ENCODE measurements at places on chromosomes 2 and 18.

GRCh38 chr2:9201185-9201891 is 5.3 kb upstream of the ASAP2 start:
- DNase-seq = no peak

DNA sequence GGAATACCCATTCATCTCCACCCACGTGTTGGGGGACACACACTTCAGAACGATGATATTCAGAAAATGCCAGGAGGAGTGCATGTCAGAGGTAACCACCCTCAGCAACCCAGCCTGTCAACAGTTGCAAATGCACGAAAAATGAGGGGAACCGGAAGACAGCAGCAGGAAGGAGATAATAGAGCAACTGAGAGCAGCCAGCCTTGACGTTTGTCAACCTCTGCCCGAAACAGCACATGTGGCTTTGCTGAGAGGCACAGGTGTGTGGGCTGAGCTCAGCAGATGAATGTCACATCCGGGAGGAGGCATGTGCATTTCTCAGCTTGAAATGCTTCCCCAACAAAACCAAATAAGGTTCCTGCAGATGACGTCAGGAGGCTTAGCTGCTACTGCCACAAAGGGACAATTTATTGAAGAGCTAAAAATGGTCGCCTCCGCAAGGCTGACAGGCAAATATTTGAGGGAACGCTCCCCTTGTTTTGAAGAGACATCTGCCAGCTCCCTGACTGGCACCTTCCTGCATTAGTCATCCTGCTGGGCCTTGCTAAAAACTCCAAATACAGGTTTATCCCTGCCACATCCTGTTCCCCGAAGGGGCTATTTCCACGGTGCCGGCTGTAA is 419.0 kb downstream of the NBAS start:
- no peak for DNase-seq

- DNase-seq = no peak
These were observed 383.7 kb upstream of the SLC14A2 start for GRCh38 chr18:45231617-45232016.

DNA sequence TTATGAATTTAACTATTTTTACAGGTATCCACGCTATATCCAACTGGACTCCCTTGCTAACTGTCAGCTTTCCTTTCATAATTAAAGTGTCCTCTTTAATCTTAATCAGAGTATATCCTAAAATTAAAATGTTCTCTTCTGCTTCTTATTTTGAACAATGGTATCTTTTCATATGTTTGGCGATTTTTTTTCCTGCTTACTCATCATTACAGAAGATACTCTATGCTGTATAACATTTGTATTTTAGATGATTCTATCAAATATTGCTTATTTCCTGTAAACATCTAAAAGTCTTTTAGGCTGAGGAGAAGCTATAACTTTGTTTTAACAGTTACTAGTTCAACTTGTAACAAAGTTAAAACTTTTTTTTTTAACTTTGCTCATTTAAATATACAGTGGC is 17.4 kb downstream of the SCN2A start:
- no peak for DNase-seq

GRCh38 chr2:114651933-114652332 is 209.5 kb downstream of the DPP10 start:
- no peak for DNase-seq

- no peak for DNase-seq
These were observed 90.5 kb upstream of the FN1 start for GRCh38 chr2:215526341-215526740.

DNA sequence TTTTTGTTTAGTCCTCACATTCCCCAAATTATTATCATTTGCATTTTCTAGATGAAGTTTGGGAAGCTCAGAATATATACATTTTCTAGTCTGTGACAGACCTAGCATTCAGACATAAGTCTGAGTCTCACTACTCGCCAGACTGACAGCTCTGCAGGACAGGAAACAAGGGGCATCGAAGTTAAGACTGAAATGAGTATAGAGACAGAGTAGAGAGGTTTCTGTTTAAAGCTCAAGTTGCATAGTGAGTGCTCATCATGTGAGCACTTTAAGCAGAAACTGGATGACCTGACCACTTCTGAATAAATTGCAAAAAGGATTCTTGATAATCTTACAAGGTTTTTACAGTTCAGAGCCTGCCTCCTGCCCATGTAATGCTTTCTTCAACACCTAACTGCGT is 1.1 kb downstream of the HADHB start:
- DNase-seq = no peak

GRCh38 chr2:131105950-131106801 is 1.0 kb downstream of the PLEKHB2 start:
- DNase-seq = no peak

GRCh38 chr2:219254590-219255201 is 978 bp upstream of the TUBA4A start:
- no peak for DNase-seq

DNA sequence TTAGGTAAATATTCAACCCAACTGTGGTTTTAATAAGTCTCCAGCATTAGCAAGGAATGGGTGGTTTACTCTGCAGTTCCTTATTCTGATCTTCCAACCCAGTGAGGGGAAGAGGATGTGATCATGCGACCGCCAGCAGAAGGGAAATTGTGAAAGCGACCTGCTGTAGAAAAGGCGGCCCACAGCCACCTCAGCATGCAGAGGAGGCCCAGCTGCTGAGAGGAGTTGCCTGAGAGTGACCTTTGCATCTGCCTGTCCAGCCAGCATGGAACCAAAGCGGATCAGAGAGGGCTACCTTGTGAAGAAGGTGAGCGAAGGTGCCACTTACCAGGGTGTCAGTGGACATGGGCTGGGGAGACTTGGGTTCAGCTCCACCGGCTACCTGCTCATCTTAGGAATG is at the start of gene PLEK:
TSS of gene PLEK (plus strand) at position 196 of the 400 bp plus-strand sequence. CDS start at position 266, 70 bp downstream.
- DNase-seq = no peak

DNA sequence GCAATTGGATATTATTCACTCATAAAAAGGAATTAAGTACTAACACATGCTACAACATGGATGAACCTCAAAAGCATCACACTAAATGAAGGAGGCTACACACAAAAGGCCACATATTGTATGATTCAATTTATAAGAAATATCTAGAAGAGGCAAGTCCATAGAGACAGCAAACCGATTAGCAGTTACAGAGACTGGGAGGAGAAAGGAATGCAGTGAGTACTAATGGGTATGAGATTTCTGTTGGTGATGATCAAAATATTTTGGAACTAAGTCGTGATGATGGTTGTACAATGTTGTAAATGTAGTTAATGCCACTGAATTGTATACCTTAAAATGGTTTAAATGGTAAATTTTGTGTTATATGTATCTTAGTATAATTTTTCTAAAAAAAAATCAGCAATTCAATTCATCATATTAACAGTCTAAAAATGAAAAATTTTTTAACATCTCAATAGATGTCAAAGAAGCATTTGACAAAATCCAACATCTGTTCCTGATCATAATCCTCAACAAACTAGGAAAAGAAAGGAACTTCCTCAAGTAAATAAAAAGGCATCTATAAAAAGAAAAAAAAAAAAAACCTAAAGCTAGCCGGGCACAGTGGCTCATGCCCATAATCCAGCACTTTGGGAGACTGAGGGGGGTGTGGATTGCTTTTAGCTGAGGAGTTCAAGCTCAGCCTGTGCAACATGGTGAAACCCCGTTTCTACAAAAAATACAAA is 98.1 kb downstream of the TGIF1 start:
- no peak for DNase-seq

DNA sequence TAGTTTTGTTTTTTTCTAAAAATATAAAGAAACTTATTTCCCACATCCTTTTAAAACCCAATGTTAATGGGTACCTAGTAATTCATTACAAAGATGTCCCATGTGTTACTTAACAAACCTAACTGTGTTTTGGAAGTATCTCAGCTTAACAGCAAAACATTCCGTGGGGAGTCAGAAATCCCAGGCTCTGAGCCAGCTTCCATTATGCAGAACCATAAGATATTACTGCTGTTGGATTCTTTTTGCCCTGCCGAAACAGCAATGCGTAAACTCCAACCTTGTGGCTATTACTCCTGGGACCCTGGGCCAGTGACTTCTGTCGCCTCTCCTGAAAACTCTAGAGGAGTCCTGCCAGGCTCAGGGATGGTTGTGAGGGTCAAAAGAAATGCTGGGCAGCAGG is 174.1 kb downstream of the UXS1 start:
- DNase-seq = peak; percentile 44

DNA sequence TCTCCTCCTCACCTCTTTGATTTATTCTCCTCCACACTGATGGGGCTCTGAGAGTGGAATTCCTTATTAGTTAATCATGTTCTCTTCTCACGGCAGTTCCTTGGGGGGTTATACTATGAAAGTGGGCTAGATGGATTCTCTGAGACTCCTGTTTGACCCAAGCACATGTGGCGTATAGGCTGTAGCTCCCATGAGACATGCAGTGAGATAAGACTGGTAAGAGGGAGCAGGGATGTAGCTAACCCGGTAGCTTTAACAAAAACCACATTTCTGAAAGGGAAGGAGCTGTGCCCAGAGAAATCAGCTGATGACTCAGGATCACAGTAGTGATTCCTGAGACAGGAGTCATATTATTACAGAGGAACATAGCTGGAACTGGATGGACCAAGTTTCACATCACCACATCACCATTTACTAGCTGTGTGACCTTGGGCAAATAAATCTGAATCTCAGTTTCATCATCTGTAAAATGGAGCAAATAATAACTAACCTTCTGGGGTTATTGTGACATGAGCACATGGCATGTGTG is 82.9 kb downstream of the CRIM1 start:
- no peak for DNase-seq

DNA sequence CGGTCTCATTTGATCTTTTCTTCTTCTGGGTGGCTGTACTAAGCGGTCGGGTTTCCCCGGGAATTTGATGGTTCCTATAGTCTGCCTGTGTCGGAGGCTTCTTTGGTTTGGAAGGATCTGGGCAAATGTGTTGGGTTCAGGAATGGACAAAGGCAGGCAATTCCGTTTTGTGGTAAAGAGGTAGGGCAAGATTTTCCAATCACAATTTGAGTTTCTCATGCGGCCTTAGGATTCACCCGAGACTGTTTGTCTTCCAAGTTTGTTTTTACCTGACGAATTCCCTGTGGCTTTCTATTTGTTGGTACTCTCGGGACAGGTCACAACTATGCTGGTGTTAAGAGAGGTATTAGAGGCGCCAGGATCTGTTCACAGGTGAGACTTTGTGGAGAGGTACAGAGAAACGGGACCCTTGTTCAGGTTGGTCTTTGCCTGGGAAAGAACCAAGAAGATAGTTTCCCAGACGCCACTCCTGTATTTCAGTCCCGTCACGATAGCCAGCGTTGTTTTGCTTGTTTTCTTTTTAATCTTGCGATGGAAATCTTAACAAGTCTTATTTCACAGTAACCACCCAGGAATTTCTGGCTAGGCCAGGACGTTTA is 3.0 kb downstream of the SP5 start:
- no peak for DNase-seq

DNA sequence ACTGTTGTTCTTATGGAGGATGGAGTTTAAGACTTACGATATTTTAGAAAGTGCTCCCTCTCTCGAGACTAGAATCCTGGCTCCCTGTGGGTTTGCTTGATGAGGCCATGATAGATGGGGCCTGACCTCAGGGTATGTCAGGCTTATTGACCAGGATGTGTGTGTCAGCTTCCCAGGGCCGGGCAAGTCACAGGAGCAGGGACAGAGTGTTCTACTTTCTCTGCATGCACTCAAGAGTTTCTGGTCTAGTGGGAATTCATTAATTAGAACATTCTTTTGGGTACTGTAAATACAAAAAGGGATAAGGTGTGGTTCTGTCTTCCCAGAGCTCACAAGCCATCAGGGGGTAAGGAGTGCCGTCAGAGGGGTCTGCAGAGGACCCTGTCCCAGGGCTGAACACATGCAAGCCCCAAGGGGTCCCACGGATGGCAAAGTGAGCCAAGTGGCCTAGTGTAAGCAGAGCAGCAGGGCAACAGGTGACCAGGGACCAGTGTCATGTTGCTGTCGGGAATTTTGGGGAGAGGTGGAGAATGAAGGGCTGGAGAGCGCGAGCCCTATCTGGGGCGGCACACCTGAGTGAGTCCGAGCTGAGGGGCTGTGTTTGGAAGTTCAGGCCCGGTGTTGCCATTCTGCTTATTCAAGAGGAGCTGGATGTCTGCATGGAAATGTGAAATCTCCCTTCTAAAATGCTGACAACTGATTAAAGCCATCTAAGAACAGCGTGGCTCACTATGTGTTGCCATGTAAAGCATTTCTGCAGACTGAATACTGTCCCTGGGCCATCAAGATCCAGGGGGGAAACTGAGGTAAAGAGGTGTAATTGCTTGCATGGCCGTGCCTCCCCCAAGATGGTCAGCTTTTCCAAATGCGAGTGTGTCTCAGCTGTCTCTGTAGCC is 91.4 kb downstream of the TGFA start:
- no peak for DNase-seq

DNA sequence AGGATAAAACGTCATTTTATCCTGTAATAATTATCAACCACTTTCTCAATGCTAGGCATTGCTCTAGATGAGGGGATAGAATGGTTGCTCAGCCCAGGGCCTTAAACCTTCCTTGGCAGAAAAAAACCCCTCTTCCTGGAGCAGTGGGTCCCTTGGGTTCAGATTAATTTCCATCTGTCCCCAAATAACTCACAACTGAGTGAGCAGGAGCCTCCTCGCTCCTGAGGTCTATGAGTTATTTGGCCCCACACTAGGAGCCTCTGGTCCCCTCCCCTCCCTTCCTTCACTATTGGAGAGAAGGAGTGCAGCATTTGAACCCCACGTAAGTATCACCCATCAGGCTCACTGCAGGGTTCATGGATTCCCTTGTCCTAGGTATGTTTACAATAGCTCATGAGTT is 157.5 kb upstream of the FHL2 start:
- no peak for DNase-seq

DNA sequence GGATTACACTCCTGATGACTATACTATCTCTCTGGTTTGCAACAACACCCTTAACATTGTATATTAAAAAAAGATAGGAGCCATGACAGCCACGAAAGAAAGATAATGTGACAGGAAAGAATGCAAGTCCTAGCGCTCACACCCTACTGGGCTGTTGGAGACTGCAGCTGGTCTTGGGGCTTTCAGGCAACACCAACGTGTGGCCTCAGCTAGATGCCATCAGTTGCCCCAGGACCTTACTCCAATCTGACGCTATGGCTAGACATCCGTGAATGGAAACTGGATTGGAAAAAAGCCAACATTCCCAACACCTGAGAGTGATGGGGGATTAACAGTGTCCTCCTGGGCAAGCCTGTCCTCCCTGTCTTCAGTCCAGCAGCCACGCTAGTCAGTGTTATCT is 357.4 kb upstream of the GULP1 start:
- no peak for DNase-seq

- DNase-seq = peak; percentile 9
These were observed 61.3 kb downstream of the ATL2 start for GRCh38 chr2:38315707-38316333.

GRCh38 chr2:101580528-101580927 is 105.6 kb upstream of the RFX8 start:
- DNase-seq = no peak

GRCh38 chr2:240795454-240795853 is 24.6 kb downstream of the KIF1A start:
- DNase-seq = no peak

GRCh38 chr2:108449410-108450130 is 564 bp downstream of the GCC2 start:
- no peak for DNase-seq

DNA sequence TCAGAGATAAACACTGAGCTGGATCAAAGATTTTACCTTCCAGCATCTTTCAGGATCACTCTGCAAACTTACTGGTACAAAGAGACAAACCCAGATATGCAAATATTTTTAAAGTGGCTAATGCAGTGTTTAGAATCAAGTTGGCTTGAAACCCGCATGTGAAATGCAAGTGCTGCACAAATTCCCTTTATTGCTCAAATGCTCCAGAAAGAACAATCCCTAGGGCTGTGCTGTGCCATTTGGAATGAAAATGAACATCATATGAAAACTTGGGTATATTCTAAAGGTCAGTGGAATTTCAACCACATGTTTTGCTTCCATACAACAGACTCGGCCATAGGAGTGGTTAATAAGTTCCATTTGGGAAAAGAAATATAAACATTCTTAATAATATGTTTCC is 139.1 kb downstream of the VWC2L start:
- no peak for DNase-seq

All from forelimb muscle (tissue), 1 donor.